Tibial artery (tissue), 4 donors: ENCODE measurements at places on chromosomes 5 and 9.

DNA sequence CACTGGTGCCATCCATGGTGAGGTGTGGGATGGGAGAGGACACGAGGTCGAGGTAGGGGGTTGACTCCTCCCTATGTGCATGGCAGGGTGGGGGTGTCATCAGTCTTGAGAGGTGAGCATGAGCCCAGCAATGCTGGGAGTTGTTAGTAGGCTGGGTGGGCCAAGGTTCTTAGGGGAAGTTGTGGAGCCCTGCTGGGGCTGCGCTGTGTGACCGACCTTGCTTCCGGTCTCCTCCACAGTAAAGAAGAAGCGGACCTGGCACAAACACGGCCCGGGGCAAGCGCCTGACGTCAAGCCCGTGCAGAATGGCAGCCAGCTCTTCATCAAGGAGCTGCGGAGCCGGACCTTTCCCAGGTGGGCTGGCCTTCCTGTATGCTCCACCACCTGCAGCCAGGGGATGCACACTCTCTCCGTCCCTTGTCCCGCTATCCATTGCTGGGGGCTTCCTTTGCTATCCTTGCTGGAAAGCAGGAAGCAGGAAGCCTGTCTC, 59.8 kb downstream of the PHF2 start:
- no peak for DNase-seq
- H3K4me3 ChIP-seq, result no peak overlapping the region
- H3K27me3 ChIP-seq, result no peaks in the 10 kb centered on the region
- H3K4me1 ChIP-seq, result no peaks in the 10 kb centered on the region

GRCh38 chr9:131387394-131387793, 6.5 kb upstream of the PRRC2B start:
- DNase-seq, result no peak
- no peaks in the 10 kb centered on the region for H3K27me3 ChIP-seq
- peaks cover 12% of the 10 kb centered on the region for H3K4me1 ChIP-seq
- no peak overlapping the region for H3K27ac ChIP-seq
- H3K4me3 ChIP-seq, result no peak overlapping the region

- H3K36me3 ChIP-seq, result no peaks in the 10 kb centered on the region
- no peak overlapping the region for H3K4me3 ChIP-seq
- H3K27me3 ChIP-seq, result no peaks in the 10 kb centered on the region
- H3K27ac ChIP-seq, result peak overlapping the region; percentile 60
Measured at GRCh38 chr9:124831642-124832364, 21.5 kb upstream of the WDR38 start.

DNA sequence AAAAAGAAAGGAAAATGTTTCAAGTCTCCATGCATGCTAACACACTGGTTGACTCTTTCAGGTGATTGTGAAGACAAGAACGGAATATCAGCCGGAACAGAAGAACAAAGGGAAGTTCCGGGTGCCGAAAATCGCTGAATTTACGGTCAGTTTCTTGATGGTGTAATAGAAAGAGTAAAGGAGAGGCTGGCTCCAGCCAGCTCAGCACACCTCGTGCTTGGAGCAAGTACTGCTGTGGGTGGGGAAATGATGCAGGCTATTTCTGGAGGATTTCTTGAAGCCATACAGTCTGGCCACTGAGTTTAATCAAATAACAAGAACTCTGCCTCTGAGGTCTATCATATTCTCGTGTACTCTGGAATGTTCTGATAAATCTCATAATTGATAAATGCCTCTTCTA, 18.7 kb downstream of the NSG2 start:
- DNase-seq, result no peak
- H3K27ac ChIP-seq, result no peak overlapping the region
- no peaks in the 10 kb centered on the region for H3K36me3 ChIP-seq
- no peak overlapping the region for H3K4me3 ChIP-seq

DNA sequence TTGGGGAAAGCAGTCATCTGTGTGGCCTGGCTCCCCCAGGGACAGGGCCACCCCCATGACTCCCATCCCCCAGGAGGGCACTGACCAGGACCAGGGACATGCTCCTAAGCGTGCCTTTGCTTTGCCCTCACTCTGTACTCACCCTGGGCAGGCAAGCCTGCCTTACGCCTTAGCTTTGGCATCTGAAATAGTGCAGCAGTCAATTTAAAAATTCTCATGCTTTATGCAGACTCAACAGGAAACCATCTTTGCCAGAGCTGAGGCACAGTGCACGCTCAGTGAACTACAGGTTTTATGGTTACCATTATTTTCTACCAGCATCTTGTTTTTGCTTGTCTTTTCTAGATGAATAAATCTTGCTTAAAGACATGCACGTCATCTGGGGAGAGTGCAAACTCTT, 323.5 kb downstream of the IRX2 start:
- H3K36me3 ChIP-seq, result no peaks in the 10 kb centered on the region
- no peak overlapping the region for H3K4me3 ChIP-seq
- H3K27ac ChIP-seq, result no peak overlapping the region
- H3K4me1 ChIP-seq, result no peaks in the 10 kb centered on the region
- no peak for DNase-seq

DNA sequence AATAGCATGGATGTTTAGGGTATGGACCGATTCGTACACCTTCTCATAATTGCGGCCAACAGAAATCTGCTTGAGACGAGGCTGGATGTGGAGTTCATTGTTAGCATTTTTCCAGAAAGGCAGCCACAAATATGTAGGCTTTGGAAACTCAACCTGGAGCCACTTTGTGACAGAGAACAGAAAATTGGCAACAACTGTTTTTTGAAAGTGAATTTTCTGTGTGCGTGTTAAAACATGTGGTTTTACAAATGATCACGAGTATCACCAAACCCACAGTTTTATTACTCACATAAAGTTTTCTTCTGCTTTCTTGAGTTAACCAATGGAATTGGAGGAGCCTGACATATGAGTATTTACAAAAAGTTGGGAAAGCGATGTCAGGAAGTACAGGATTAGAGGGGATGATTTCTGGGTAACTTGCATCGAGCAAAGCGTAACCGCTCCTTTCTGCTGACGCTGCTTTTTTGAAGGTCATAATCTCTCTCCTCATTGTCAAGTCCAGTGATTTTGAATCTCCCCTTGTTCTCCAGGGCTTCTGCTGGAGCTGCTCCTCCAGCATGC, 138.5 kb upstream of the TAF11L2 start:
- no peak overlapping the region for H3K27ac ChIP-seq
- no peaks in the 10 kb centered on the region for H3K27me3 ChIP-seq
- H3K36me3 ChIP-seq, result no peaks in the 10 kb centered on the region
- H3K4me1 ChIP-seq, result no peaks in the 10 kb centered on the region

DNA sequence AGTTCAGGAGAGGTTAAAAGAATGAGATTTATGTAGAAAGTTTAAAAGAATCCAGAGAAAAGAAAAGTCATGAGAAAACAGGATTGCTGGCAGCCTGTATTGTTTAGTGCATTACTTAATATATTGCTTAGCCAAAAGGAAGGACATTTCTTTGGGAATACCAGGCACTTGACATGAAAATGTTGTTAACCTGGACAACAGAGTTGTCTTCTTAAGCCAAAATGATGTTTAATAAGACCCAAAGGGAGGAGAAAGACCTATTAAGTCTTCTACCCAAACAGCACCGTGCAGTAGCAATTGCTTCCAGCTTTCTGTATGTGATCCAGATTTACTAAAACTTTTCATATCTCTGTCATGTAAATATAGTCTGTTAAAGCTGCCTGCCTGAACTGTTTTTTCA, 74.0 kb upstream of the PRLR start:
- H3K27me3 ChIP-seq, result no peaks in the 10 kb centered on the region
- H3K4me3 ChIP-seq, result no peak overlapping the region
- H3K27ac ChIP-seq, result no peak overlapping the region
- no peaks in the 10 kb centered on the region for H3K36me3 ChIP-seq

DNA sequence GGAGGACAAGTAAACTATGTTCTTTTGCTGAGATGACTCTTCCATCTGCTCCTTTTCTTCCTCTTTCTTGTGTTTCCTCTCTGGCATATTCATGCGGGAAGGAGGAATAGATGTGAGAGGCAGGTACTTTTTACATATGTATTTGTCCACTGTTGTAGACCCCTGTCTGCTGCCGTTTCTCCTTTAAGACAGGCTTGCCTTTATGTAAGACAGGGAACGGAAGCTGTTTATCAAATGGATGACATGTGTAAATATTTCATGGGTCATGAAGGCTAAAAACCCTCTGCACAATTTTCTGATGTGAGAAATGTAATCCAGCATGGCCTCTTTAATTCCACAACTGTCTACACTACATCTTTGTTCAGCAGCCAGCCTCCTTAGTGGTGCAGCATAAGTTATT, 1525.5 kb upstream of the NUDT12 start:
- no peak for DNase-seq
- no peaks in the 10 kb centered on the region for H3K4me1 ChIP-seq
- no peaks in the 10 kb centered on the region for H3K36me3 ChIP-seq
- no peak overlapping the region for H3K27ac ChIP-seq

- H3K36me3 ChIP-seq, result no peaks in the 10 kb centered on the region
- no peak overlapping the region for H3K27ac ChIP-seq
- no peak for DNase-seq
- H3K4me1 ChIP-seq, result no peaks in the 10 kb centered on the region
Measured at GRCh38 chr9:118938581-118938980, 430.7 kb downstream of the BRINP1 start.

- H3K36me3 ChIP-seq, result no peaks in the 10 kb centered on the region
- H3K4me3 ChIP-seq, result no peak overlapping the region
- H3K27ac ChIP-seq, result no peak overlapping the region
- no peaks in the 10 kb centered on the region for H3K27me3 ChIP-seq
- no peak for DNase-seq
- H3K4me1 ChIP-seq, result no peaks in the 10 kb centered on the region
Measured at GRCh38 chr5:114500756-114501155, 138.9 kb downstream of the KCNN2 start.
